Fibroblast of the aortic adventitia (primary cell): ENCODE measurements at places on chromosomes 4 and X. TPM values are rescaled to one million over a fixed set of nuclear protein-coding genes. Genes with fewer than 3 reads are reported as not detected.

CXCL6 gene
- 1.4 and 19.0 TPM in 2 replicates for total RNA-seq

PDLIM5 gene
- total RNA-seq = 84.3 and 124 TPM in 2 replicates

KLF8 gene
- total RNA-seq = 0.90 and 1.8 TPM in 2 replicates

PCDH18 gene
- 102 and 210 TPM in 2 replicates for total RNA-seq

YY2 gene
- 0.16 and 2.4 TPM in 2 replicates for total RNA-seq

SLC39A8 gene
- 14.7 and 70.0 TPM in 2 replicates for total RNA-seq
